ENCODE measurements at places on chromosomes 2 and 18. TPM values are rescaled to one million over a fixed set of nuclear protein-coding genes. Genes with fewer than 3 reads are reported as not detected.

Gene GALR1
- not detected for total RNA-seq

- H3K27me3 ChIP-seq, result no peaks in the 10 kb centered on the region
- no peak overlapping the region for H3K27ac ChIP-seq
- H3K4me1 ChIP-seq, result no peaks in the 10 kb centered on the region
- DNase-seq, result no peak
These were observed 225.4 kb downstream of the MYCN start for GRCh38 chr2:16165518-16166326.

- H3K27ac ChIP-seq, result no peak overlapping the region
- no peak for DNase-seq
- no peaks in the 10 kb centered on the region for H3K36me3 ChIP-seq
- no peaks in the 10 kb centered on the region for H3K27me3 ChIP-seq
- peaks cover 70% of the 10 kb centered on the region for H3K4me1 ChIP-seq
- no peak overlapping the region for H3K4me3 ChIP-seq
These were observed 9.0 kb upstream of the SLC20A1 start for GRCh38 chr2:112636605-112637288.

DNA sequence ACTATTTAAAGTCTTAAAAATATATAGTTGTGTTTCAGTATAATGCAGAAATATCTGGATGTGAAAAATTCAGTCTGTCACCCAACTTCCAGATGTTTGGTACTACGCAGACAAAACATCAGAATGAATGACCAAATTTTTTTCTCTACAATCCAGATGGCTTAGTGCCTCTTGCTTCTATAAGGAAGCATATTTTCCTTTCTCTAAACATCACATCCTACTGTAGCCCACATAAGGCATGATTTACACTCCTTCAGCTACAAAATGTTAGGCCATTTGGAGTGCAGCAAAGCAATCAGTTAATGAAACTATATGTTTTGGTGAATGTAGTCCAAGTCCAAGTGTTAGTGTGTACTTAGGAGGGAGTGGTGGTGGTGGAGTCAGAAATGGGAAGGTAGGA lies 162.9 kb upstream of the SIX2 start:
- H3K4me3 ChIP-seq, result no peak overlapping the region
- no peaks in the 10 kb centered on the region for H3K36me3 ChIP-seq
- no peak overlapping the region for H3K27ac ChIP-seq

GRCh38 chr2:219380926-219381325 lies 6.8 kb downstream of the DNPEP start:
- no peaks in the 10 kb centered on the region for H3K4me1 ChIP-seq
- H3K36me3 ChIP-seq, result peaks cover 52% of the 10 kb centered on the region
- no peak for DNase-seq
- H3K4me3 ChIP-seq, result no peak overlapping the region
- no peak overlapping the region for H3K27ac ChIP-seq

GRCh38 chr2:208092093-208092832 lies 32.1 kb downstream of the CRYGD start:
- no peak overlapping the region for H3K4me3 ChIP-seq
- no peaks in the 10 kb centered on the region for H3K27me3 ChIP-seq
- H3K36me3 ChIP-seq, result no peaks in the 10 kb centered on the region
- H3K4me1 ChIP-seq, result no peaks in the 10 kb centered on the region
- no peak for DNase-seq
- no peak overlapping the region for H3K27ac ChIP-seq

- H3K4me3 ChIP-seq, result no peak overlapping the region
- no peaks in the 10 kb centered on the region for H3K36me3 ChIP-seq
- no peaks in the 10 kb centered on the region for H3K4me1 ChIP-seq
- H3K27me3 ChIP-seq, result no peaks in the 10 kb centered on the region
These were observed 488.2 kb upstream of the RAB6C start for GRCh38 chr2:129491308-129491707.

Gene KLHL41
- total RNA-seq, result not detected

GRCh38 chr2:112622528-112622849 lies 23.2 kb upstream of the SLC20A1 start:
- no peaks in the 10 kb centered on the region for H3K36me3 ChIP-seq
- no peak overlapping the region for H3K27ac ChIP-seq
- no peak overlapping the region for H3K4me3 ChIP-seq

DNA sequence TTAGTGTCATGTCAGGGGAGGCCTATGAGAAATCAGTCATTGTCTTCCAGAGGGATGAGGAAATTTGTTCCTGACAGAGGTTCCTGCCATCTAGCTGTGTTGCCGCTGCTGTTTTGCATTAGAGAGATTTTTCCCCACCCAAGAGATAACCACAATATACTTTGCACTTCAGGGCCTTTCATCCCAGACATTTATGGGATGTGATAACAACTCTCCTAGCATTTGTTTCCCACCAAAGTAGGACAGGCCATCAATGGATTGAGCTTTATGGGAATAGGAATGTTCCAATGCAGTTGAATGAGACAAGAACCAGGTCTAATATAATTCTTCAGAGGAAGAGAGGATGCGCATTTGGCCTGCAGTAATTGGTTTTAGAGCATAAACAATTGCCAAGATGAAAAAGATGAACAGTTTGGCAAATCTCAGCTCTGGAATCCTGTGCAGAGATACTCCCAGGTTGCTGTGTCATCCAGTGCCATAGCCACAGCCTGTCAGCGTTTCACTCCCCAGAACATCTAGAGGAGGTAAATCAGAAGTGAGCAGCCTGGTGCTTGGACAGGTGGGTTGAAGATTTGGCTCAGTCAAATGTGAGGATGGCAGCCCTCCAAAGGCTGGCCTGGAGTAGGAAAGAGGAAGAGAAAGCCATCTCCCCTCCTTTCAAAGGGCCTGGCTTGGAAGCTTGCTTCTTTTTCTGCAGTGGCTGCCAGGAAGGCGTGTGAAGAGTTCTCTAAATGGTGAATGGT lies 93.7 kb upstream of the SETBP1 start:
- H3K27ac ChIP-seq, result no peak overlapping the region
